ENCODE measurements at places on chromosomes 1 and 21.
A peak's percentile ranks its signal among the peaks of the same experiment; 100 is the strongest.

DNA sequence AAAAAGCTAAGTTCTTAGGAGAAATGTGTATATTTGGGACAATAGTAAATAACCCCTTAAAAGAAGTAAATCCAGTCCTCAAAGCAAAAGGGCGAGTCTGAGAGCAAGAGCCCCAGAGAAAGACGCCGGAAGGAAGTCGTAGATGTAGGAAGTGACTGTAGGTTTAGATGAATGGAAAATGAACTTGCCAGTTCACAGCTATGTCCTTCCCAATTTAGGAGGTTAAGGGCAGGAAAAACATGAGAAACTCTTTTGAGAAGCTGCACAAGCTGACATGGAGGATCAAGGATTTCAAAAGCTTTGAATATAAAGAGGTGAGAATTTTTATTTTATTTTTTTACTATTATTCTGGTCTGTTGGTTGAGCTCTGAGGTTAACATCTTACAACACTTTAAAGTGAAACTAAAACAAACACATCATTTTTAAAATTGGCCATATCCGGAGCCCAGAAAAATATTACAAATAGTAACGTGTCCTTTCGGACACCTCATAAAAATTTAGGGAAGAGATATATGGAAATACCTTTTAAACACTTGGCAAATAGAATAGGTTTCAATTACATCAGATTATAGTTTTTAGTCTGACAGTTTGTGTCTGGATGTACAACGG, 1178.6 kb downstream of the MRPL39 start:
- DNase-seq = no peak

- DNase-seq = no peak
These were observed 402.0 kb downstream of the LTN1 start for GRCh38 chr21:28590676-28591075.

DNA sequence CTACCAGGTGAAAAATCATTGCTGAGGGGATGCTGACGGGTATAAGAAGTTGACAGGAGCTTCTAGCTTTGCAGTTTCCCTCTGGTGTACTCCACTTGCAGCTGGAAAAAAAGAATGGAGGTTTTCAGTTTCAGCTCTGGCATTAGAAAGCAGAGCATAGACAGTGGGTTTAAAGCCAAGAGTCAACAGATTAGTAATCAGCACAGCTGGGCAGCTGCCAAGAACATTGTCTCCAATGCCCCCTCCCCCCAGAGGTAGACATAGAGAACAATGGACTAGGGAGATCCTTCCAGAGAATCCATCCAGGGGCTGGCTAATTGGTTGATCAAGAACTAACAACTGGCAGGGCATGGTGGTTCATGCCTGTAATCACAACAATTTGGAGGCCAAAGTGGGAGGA, 10.1 kb upstream of the ZBTB8B start:
- DNase-seq = peak; percentile 37

DNA sequence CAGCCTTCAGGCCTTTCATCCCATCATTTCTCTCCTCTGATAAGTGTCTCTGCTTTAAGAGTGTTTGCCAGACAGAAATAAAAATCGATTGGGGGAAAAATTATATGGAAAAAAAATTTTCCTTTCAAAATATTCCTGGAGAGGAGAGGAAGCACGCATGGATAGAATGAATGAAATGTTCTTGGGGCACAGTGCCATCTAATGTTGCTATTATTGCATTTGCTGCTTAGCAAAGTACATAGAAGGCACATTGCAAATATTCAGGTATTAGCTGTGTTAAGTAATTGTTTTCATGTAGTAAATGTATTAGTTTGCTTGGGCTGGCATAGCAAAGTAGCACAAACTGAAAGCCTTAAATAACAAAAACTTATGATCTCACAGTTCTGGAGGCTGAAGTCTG, 18.1 kb downstream of the B3GALT5 start:
- no peak for DNase-seq

DNA sequence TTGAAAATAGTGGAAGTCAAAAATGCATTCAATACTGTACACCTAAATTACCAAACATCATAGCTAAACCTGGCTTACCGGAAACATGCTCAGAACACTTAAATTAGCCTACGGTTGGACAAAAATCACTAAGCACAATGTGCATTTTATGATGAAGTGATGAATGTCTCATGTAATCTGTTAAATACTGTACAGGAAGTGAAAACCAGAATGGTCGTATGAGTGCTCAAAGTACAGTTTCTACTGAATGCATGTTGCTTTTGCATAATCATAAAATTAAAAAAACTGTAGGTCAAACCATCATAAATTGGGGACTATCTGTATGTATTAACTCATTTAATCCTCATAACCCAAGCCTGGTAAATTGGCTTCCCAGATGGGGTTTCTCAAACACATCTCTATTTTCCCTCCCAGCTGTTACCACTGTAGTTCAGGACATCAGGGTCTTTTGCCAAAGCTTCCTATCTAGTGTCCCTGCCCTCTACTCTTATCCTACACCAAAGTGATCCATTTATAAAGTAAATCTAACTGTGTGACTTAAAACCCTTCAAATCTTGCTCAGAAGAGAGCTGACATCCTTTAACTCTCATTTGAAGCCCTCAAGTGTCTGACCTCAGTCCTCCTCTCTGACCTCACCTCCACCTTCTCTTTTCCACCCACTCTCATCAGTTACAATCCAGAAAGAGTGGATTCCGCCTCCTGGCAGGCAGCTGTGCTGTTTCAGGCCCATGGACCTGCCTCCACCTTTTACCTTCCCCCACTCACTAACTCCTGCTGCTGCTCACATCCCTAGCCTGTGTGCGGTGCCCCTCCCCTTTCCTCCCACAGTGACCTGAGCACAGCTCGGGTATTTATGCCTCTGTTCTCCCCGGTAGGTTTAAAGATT, 356.4 kb upstream of the ST6GALNAC5 start:
- no peak for DNase-seq

DNA sequence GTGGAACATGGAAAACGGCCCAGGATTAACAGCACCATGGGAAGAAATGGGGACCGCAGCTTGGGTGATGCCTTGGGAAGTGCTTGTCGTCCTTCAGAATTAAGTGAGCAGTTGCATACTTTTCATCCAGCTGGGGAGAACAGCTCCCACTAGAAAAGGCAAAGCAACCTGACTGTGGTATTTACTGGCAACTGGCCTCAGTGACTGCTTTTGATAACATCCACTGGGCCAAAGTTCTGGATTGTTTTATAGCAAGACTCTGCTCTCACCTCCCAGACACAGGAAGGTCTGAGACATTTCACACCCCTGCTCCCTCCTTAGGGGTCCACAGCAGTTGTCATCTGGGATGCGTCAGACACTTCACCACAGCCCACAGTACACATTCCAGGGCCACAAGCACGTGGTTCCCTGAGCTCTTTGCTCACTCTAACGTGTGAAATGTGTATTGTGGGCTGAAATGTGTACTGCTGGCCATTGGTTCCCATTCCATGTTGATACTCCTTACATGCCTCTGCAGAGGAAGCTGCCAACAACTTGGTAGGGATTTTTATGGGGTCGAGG, 6.6 kb downstream of the PAPPA2 start:
- no peak for DNase-seq

GRCh38 chr1:204456826-204457442, 37.7 kb downstream of the PIK3C2B start:
- no peak for DNase-seq

- DNase-seq = no peak
These were observed 52.7 kb upstream of the GCLM start for GRCh38 chr1:93961906-93962305.

- no peak for DNase-seq
These were observed 1.5 kb upstream of the ZMPSTE24 start for GRCh38 chr1:40256401-40257084.

GRCh38 chr1:244286341-244286740, 165.4 kb downstream of the ADSS2 start:
- DNase-seq = no peak

GRCh38 chr1:65467536-65467935, 47.1 kb downstream of the LEPR start:
- peak; percentile 42 for DNase-seq

- DNase-seq = no peak
These were observed 12.3 kb upstream of the SLC30A10 start for GRCh38 chr1:219940707-219941106.

DNA sequence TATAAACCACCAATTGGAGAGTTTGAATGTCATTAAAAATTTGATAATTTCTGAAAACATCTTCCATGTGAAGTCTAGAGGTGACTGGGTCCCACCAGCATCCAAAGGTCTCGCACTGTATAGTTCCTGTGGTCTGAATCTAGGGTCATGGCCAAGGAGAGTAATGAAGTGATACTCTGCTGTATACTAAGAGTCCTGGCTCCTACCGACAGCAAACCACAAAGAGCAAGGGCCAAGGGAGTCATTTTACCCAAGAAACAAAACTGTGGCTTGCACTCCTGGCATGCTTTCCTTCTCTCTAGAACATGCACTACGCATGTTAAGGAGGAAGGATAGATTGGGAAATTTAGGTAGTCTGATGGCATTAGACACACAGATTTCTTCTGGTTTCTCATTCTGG, 115.6 kb downstream of the BRINP2 start:
- no peak for DNase-seq

GRCh38 chr1:201578008-201578888, 39.3 kb downstream of the NAV1 start:
- DNase-seq = no peak

DNA sequence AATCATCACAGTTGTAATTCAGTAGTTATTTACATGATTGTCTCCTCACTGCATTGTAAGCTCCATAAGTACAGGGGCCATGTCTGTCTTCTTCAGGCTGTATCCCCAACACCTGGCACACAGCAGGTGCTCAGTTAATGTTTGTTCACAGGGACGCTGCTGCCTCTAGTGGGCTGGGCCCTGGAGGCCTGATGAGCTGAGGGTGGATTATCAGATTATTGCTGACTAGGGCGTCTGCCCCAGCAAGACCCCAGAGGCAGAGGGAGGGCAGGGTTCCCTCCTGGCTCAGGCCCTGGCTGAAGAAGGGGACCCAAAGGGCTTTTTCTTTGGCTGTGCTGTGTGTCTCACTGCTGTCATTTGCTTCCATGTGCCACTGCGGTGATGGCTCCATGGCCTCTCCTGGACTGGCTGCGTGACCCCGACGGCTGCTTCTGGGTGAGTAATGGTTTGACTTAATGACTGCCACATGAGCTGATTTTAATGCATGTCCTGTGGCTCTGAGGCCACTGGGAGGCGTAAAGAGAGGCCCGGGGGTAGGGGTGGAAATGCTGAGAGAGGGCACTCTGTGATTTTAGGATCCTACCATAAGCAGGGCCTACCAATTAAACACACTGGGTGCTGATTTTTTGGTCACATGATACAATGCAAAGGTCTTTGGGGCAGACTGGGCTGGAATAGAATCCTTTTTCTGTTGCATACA, 20.8 kb upstream of the EPB41 start:
- DNase-seq = no peak

- DNase-seq = no peak
These were observed at the start of gene EPHA2 for GRCh38 chr1:16155537-16156410. Gene EPHA2, minus strand, starts transcription at chr1:16156069. Its CDS starts 137 bp downstream, at chr1:16155932.

DNA sequence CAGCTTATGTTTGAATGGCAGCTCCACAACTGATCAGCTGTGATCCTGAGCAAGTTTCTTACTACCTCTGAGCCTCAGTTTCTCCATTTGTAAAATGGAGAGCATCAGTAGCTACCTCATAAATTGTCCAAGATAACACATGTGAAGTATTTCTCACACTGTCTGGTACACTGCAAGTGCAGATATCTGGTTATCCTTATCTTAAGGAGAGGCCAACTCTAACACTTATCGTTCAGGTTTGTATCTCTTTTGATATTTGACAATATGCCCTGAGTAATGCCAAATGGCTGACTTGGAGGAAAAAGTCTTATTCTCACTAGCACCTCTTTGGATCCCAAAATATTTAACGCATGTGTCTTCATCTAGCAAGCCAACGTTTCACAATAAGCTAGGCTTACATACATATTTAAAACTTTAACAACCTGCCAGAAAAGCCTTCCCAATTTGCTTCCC, 2.7 kb downstream of the CSRP1 start:
- DNase-seq = no peak

- DNase-seq = peak; percentile 21
These were observed 641 bp upstream of the ZBTB21 start for GRCh38 chr21:42010507-42011495.

GRCh38 chr1:212853658-212854057, 4.4 kb upstream of the FLVCR1 start:
- DNase-seq = no peak

GRCh38 chr1:156608981-156609380, 7.7 kb upstream of the GPATCH4 start:
- DNase-seq = peak; percentile 17

GRCh38 chr1:94280541-94280940, 43.2 kb upstream of the ARHGAP29 start:
- no peak for DNase-seq

GRCh38 chr1:227788271-227789083, 27.0 kb upstream of the PRSS38 start:
- peak; percentile 50 for DNase-seq

DNA sequence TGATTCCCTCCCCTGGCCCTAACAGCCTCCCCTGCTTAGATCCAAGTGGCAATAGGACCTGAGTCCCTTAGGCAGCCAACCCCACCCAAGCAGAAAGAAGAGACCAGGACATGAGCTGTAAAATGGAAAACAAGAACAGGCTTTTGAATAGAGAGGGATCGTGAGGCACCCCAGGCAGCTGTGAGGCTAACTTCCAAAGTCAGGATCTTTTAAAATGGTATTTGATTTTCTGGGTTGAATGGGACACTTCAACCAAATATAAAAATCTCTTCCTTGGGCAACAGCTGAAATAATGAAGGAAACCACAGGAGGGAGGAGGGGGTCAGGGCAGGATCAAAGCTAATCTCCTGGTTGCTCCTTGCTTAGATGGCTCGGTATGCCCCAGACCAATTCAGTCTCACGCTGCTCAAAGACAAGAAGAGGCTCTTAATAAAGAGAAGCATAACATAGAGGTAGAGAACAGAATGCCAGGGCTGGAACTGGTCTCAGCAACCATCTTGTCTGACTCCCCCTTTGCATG, 28.6 kb upstream of the AVPR1B start:
- DNase-seq = no peak

GRCh38 chr1:32876341-32877210, 5.9 kb upstream of the FNDC5 start:
- peak; percentile 12 for DNase-seq

- DNase-seq = no peak
These were observed 4.5 kb downstream of the MROH7 start for GRCh38 chr1:54645806-54646676.

GRCh38 chr1:11690397-11691301, 861 bp upstream of the DRAXIN start:
- DNase-seq = peak; percentile 22

GRCh38 chr1:224433701-224434672, 610 bp downstream of the WDR26 start:
- DNase-seq = no peak
